ENCODE measurements at places on chromosomes 13 and 19.

DNA sequence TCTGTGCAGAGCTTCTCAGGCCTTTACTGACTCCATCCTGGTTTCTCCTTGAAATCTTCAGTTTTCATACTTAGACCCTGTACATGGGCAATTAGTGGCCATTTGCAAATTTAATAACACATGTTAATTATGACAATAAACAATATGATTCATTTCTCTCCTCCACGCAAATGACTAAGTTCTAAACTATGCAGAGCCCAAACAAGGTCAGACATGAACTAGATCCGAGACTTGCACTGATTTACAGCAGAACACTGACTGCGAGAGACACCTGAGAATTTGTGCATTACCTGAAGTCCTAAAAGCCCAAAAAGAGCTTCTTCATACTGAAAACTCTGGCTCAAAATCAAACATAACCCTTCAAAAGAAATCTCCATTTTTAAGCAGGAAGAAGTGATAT lies 521.8 kb downstream of the MYO16 start:
- no peak for DNase-seq

- DNase-seq, result no peak
These were observed 7.4 kb downstream of the GPC6 start for GRCh38 chr13:93233997-93234416.

DNA sequence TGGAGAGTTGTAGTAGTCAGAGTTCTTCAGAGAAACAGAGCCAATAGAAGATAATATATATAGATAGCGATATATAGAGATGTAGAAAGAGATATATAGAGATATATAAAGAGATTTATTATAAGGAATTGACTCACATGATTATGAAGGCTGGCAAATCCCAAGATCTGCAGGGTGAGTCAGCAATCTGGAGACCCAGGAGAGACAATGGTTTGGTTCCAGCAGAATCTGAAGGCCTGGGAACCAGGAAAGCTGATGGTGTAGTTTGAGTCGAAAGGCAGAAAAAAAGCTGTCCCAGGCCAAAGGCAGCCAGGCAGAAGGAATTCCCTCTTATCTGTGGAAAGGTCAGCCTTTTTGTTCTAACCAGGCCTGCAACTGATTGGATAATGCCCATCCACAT lies 194.1 kb downstream of the NUFIP1 start:
- DNase-seq, result no peak

- DNase-seq, result no peak
These were observed 43.0 kb upstream of the UQCRFS1 start for GRCh38 chr19:29255912-29256311.

DNA sequence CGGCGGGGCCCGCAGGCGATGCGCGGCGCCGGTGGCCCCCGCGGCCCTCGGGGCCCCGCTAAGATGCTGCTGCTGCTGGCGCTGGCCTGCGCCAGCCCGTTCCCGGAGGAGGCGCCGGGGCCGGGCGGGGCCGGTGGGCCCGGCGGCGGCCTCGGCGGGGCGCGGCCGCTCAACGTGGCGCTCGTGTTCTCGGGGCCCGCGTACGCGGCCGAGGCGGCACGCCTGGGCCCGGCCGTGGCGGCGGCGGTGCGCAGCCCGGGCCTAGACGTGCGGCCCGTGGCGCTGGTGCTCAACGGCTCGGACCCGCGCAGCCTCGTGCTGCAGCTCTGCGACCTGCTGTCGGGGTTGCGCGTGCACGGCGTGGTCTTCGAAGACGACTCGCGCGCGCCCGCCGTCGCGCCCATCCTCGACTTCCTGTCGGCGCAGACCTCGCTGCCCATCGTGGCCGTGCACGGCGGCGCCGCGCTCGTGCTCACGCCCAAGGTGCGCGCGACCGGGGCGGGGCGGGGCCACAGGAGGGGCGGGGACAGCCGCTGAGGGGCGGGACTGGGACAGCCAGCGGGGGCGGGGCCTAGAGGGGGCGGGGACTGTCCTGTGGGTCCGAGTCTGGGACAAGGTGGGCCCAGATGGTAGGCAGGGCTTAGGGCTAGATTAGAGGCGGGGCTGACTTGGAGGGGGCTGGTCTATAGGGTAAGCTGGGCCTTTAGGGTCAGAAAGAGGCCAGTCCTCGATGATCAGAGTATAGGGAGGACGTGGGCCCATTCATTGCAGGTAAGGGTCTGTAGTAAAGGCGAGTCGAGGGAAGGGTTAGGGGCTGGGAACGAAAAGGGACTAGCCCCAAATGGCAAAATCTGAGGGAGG lies 5.1 kb downstream of the GRIN2D start:
- peak; percentile 90 for DNase-seq

GRCh38 chr13:21039097-21039800 lies 22.1 kb downstream of the LATS2 start:
- no peak for DNase-seq

DNA sequence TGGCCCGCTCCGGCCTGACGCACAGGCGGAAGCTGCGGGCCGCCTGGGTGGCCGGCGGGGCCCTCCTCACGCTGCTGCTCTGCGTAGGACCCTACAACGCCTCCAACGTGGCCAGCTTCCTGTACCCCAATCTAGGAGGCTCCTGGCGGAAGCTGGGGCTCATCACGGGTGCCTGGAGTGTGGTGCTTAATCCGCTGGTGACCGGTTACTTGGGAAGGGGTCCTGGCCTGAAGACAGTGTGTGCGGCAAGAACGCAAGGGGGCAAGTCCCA lies 4.4 kb downstream of the FFAR1 start:
- DNase-seq, result no peak

- peak; percentile 53 for DNase-seq
These were observed at the start of gene TNFSF13B for GRCh38 chr13:108269601-108270328. Gene TNFSF13B (plus strand): TSS chr13:108269718. CDS start chr13:108269896, 178 bp downstream.

DNA sequence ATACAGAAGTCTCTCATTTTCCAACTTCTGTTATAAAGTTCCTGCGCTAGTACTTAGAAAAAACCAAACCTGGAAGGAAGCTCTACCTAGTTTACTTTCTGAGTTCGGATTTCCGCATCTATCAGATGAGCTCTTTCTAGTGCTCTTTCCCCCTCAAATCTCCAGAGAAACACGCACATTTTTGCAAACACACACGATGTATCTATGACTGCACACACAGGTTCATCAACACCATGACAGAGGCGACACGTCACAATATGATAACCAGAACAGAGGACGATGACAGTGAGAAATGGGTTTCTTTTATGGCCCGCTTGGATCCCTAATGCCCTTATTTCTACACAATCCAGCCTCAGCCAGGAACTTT lies 629 bp upstream of the LRRC63 start:
- DNase-seq, result peak; percentile 67

DNA sequence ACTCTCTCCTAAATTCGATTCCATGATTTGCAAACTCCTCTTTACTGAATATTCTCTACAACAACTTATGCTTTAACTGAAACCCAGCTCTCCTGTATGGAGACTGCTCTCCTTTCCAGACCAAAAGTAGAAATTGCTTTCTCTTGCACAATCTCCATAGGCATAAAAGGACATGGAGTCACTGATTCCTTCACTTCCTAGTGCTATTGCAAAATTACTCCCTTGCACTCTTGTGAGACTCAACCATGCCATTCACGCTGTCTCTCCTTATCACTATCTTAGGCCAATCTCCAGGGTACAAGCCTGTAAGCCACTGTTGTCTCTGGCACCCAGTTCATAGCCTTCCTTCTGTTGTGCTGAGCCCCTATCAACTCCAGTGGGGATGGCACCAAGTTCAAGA lies 30.6 kb downstream of the SERPINE3 start:
- DNase-seq, result no peak

DNA sequence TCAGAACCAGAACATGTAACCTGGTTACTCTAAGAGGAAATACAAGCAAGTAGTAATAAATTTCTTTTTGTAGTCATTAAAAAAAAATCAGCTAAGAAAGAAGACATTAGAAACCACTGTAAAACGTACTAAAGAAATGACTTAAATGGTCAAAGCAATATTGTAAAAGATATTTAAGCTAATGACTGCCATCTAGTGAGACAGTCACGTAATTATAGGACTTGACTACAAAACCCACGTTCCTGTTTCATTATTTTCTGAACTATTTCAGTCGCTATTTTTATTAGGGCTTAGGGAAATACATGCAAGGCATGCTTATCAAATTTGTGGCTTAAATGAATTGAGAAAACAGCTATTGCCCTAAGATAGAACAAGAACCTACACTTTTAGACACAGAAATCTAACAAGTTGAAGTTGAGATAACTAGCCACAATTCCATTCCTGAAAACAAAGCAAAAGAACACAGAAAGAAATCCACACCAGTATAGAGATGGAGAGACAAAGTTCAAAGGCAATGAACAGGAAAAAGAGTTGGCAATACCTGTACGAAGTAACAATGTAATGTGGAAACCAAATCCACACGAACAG lies 17.9 kb downstream of the ALG5 start:
- DNase-seq, result peak; percentile 22

- DNase-seq, result peak; percentile 81
These were observed at the start of gene ZNF579 for GRCh38 chr19:55580628-55581144. Gene ZNF579 (minus strand): TSS chr19:55580848. CDS start chr19:55579639, 1,209 bp downstream.

GRCh38 chr19:19297759-19298158 lies 22.6 kb downstream of the SUGP1 start:
- DNase-seq, result no peak

GRCh38 chr13:105219651-105220050 lies 1315.8 kb downstream of the EFNB2 start:
- no peak for DNase-seq

DNA sequence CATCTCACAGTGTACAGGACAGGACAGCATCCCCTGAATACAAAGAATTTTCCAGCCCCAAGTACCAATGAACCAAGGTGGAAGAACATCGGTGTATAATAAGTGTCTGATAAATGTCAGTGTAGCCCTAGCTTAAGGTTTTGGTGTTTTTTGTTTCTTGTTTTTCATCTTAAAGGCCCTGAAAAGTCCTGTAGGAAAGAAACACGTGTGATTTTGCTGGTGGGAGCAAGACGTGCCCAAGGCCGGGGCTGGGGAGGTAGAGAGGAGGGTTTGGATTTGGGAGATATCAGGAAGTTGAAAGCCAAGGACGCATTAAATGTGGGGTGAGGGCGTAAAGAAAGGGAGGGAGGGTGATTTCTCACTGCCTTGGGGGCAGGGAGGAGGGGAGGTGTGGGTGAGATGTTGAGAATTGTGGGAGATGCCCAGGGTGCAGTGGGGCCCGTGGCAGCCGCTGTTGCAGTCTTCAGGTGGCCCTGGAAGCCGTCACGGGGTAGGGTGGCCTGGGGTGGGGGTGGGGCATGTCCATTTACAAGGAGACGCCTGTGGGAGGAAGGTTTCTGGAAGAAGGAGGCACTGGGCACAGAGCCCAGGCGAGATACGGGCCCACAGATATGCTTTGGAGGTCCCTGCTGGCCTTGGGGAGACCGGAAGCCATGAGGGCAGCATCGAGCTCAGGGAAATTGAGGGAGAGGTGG lies 6.7 kb downstream of the CAMSAP3 start:
- no peak for DNase-seq

DNA sequence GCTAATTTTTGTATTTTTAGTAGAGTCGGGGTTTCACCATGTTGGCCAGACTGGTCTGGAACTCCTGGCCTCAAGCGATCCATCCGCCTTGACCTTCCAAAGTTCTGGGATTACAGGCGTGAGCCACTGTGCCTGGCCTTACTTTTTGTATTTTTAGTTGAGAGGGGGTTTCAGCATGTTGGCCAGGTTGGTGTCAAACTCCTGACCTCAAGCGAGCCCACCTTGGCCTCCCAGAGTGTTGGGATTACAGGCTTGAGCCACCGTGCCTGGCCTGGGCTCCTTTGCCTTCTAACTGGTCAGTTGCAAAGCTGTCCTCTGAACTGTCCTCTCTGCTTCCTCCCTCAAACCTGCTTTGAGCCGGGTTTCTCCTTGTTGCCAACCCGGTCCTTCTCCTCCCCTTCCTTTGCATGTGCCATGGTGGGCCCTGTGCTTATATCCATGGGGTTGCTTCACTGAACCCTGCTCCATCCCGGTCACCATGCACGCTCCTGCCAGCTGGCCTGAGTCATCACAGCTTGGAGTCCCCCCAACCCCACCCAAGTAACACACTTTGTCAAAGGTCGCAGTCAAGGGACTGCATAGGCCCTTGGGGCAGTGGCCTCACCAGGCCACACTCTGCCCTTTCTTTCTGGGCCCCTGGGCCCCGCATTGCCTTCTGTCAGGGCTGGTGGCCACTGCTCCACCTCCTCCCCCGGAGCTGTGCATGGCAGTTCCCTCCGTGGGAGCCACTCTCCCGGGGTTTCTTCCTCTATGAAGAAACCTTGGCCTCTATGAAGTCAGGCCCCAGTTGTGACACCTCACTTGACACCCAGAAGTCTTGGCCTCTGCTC lies 21.2 kb downstream of the WTIP start:
- no peak for DNase-seq

- no peak for DNase-seq
These were observed at the start of gene C5AR2 for GRCh38 chr19:47331931-47332547. Gene C5AR2 (plus strand): TSS chr19:47332175. CDS start chr19:47340800, 8,625 bp downstream.

DNA sequence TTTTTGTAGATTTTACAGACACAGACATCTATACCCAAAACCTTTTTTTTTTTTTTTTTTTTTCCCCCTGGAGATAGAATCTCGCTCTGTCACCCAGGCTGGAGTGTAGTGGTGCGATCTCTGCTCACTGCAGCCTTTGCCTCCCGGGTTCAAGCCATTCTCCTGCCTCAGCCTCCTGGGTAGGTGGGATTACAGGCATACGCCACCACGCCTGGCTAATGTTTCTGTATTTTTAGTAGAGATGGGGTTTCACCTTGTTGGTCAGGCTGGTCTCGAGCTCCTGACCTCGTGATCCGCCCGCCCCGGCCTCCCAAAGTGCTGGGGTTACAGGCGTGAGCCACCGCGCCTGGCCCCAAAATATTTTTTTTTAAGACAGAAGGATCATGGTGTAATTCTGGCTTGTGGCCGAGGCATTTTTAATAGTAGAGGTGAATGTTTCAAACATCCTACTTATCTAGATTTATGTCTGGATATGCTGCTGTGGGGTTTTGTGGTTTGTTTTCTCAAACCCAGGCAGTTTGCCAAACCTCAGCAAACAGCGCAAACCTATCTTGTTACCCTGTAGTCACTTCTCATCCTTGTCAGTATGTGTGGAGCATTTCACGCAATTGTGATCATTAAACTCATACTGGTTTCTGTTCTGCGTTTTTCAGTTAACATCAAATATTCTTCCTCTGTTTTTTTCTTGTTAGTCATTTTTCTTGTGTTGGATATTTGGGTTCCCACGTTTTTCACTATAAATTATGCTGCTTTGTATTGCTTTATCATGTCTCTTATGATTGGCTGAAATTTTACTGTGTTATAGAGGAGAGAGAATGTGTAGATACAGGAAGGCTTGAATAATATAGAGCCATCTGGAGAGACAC lies 36.2 kb upstream of the GARRE1 start:
- peak; percentile 75 for DNase-seq

DNA sequence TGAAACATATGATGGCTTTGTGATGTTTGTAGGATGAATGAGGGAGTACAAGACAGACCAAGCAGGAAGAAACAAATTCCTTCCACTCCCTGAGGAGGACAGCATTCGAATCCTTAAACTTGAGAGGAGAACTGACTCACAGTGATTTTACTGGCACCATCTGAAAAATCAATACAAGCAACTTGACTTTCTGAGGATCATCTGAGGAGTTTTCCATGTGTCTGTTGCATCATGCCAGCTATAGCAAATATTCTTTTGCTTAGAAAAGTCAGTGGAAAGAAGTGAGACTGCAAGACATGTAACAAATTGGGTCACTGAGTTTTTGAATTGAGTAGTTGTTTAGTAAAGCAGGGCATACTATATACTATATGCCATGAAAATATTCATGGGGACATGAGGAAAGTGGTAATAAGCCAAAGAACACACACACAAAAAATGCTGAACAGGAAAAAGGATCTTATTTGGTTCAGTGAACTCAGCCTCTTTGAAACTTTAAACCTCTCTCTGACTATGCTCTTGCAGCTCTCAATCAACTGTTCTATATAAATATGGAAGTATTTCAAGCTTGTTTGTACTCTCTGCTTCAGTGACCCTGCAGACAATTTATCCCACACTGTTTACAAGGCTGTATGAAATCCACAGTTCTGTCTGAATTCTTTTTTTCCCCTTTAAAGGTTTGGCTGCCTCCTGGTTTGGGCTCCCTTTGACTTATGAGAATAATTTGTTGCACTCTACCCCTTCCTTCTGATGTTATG lies 35.5 kb downstream of the SERTM1 start:
- DNase-seq, result no peak
